Cardiac muscle cell (in vitro differentiated cells and primary cell): ENCODE measurements at places on chromosomes 4 and X. TPM values are rescaled to one million over a fixed set of nuclear protein-coding genes. Genes with fewer than 3 reads are reported as not detected.

Gene RTL3
- total RNA-seq = not detected in 2 replicates

Gene SOWAHD
- 0.95 and 1.3 TPM in 2 replicates for total RNA-seq

Gene TSPAN7
- 22.0 and 23.1 TPM in 2 replicates for total RNA-seq

Gene GASK1B
- 17.3 and 19.1 TPM in 2 replicates for total RNA-seq

Gene LDB2
- 7.4 and 12.4 TPM in 2 replicates for total RNA-seq

Gene DDX53
- total RNA-seq = not detected in 2 replicates

Gene BTC
- total RNA-seq = not detected in 2 replicates

Gene FAT1
- 82.3 and 98.1 TPM in 2 replicates for total RNA-seq

DNA sequence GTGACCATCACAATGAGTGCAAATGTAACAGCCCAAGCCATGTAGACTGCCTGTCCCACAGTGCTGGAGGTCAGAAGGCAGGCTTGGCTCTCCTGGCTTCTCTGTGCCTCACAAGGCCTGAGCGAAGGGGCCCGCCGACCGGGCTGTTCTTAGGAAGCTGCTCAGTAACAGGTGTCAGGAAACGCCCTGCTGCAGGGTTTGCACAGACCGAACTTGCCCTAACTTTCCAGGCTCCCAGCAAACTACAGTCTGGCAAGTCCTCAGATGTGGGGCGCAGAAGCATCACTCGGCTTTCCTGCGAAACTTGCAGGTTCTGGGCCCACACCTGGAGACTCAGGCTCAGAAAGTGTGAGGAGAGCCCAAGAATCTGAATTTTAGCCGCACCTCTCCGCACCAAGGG is 87.6 kb downstream of the CRMP1 start:
- H3K4me1 ChIP-seq = no peaks in the 10 kb centered on the region
- peaks cover 4% of the 10 kb centered on the region for H3K36me3 ChIP-seq
- no peaks in the 10 kb centered on the region for H3K27me3 ChIP-seq
- H3K4me3 ChIP-seq = no peak overlapping the region

DNA sequence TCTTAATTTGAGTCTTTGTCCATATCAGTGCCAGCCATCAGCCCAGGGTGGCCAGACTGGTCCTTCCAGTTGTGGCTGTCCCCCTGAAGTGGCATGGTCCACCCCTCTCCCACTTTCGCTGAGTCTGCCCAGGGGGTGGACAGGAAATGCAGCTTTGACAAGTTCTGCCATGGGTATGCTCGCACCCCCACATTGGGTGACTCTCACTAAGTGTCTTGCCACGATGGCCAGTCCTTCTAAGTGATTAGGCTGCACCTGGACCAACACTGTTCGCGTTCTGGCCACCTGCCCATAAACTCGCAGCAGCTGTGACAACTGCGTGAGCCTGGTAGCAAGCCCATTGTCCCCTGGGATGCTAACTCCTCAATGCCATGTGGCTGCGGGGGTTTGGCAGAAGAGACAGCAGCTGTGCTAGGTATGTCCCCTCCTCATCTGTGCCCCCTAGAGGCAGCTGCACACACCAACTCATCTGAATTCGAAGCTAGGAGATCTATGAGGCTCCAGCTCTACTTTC is 10.0 kb upstream of the LNX1 start:
- H3K27ac ChIP-seq = no peak overlapping the region
- no peaks in the 10 kb centered on the region for H3K27me3 ChIP-seq
- peaks cover 7% of the 10 kb centered on the region for H3K4me1 ChIP-seq
- H3K36me3 ChIP-seq = no peaks in the 10 kb centered on the region

GRCh38 chr4:152041295-152041694 is 280.5 kb upstream of the GATB start:
- no peaks in the 10 kb centered on the region for H3K36me3 ChIP-seq
- H3K4me3 ChIP-seq = no peak overlapping the region
- no peak overlapping the region for H3K27ac ChIP-seq
- no peaks in the 10 kb centered on the region for H3K27me3 ChIP-seq
- DNase-seq = no peak

DNA sequence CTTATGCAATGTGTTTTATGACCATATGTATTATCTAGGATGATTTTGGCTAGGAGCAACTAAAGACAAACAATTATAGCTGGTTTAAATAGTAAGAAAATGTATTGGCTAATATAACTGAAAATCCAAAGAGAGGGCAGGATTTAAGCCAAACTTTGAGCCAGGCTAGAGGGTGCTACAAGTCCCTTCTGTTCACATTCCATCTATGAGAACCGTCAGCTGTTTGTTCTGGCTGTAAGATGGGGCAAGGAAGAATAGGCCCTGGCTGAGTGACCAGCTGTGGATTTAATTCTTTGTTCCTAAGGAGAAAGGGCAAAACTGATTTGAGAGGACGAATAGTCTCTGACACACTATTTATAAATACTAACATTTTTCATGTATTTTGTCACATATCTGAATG is 79.2 kb upstream of the UGT8 start:
- no peak overlapping the region for H3K27ac ChIP-seq
- no peaks in the 10 kb centered on the region for H3K36me3 ChIP-seq
- no peaks in the 10 kb centered on the region for H3K4me1 ChIP-seq
- no peaks in the 10 kb centered on the region for H3K27me3 ChIP-seq
- no peak overlapping the region for H3K4me3 ChIP-seq

DNA sequence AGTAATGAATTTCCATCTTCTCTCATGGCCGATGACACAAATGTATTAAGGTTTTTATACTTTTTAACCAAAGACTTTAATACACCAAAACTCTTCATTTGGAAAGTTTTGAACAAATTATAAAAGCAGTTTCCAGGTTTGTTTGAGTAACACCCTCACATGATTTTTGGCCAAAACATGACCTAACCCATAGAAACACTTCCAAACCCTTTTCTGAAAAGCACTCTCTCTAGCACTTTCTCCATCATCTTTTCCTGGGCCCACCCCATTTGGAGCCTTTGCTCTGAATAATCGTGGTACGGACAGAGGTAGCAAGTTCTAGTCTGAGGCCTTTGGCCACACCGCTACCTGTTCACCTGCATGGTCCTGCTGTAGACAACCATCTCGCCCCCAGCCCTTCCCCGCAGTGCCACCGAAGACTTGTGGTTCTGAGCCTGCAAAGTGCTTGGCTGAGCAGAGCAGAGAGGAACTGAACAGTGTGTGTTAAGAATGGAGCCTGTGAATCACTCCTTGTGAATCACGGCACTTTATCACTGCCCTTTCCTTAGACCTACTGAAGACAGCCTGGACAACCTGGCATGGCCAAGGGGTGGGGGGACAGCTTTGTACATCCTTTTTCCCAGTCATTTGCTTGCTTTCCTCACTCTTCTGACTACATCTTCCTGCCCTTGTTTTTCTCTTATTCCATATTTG is 181.8 kb downstream of the PTTG2 start:
- H3K4me3 ChIP-seq = no peak overlapping the region
- DNase-seq = peak; percentile 63
- H3K27me3 ChIP-seq = no peaks in the 10 kb centered on the region
- no peaks in the 10 kb centered on the region for H3K36me3 ChIP-seq
- H3K27ac ChIP-seq = no peak overlapping the region

- H3K4me1 ChIP-seq = no peaks in the 10 kb centered on the region
- H3K4me3 ChIP-seq = no peak overlapping the region
- no peaks in the 10 kb centered on the region for H3K27me3 ChIP-seq
- H3K36me3 ChIP-seq = no peaks in the 10 kb centered on the region
- H3K27ac ChIP-seq = no peak overlapping the region
- DNase-seq = no peak
Observed at GRCh38 chr4:136025540-136025939, 1506.8 kb downstream of the PCDH18 start.

GRCh38 chrX:152573866-152574265 is 63.8 kb upstream of the GABRQ start:
- H3K27ac ChIP-seq = no peak overlapping the region
- no peaks in the 10 kb centered on the region for H3K36me3 ChIP-seq

DNA sequence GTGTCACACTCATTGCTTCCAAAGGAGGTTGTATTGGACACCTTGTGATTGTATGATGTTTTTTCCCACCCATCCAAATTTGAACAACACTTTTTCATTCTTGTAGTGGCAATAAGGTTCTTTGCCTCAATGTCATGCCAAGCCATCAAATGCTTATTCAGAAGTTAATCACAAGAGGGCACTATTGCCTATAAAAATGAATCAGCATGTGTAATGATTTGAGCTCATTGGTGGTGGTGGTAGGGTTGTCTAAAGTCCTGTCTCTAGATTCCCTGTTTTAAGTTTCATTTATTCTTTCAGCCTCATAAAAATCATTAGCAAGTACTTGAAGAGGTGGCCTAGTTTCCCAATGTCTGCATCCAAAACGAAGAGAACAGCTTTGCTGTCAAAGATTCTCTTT is 37.0 kb downstream of the IRS4 start:
- H3K27me3 ChIP-seq = no peaks in the 10 kb centered on the region
- H3K27ac ChIP-seq = peak overlapping the region; percentile 18
- no peak overlapping the region for H3K4me3 ChIP-seq

DNA sequence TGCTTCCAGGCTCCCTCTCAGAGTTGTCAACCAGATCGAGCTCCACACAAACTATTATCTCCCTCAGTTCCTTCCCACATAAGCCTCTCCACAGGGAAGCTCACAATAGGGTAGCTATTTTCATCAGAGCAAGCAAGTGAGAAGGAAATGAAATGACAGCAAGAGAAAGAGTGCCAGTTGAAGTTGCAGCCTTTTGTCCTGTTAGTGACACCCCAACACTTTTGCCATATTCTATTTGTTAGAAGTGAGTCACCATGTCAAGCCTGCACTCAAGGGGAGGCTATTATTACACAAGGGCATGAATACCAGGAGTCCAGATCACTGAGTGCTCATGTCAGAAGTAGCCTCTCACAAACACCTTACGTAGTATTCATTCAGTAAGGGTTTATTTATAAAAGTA is 266.3 kb upstream of the NOCT start:
- H3K27ac ChIP-seq = peak overlapping the region; percentile 67
- no peak overlapping the region for H3K4me3 ChIP-seq
- H3K27me3 ChIP-seq = no peaks in the 10 kb centered on the region
- DNase-seq = peak; percentile 31
- H3K36me3 ChIP-seq = no peaks in the 10 kb centered on the region

DNA sequence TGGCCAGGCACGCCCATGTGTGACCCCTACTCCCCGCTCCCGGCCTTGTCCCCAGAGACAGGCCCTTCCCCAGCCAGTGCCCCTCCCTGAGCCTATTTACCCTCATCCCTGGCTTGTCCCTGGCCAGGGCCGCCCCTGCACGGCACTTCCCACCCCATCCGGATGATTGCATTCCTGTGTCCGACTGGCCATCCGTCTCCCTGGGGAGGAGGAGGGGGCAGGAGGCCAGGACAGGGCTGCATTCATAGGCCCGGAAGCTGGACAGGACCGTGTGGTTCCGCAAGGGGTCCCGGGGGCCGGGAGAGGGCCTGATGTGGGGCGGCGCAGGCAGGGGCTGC is 22.8 kb downstream of the CTBP1 start:
- no peaks in the 10 kb centered on the region for H3K4me1 ChIP-seq
- H3K27ac ChIP-seq = no peak overlapping the region
- DNase-seq = no peak
- no peaks in the 10 kb centered on the region for H3K27me3 ChIP-seq
- H3K4me3 ChIP-seq = no peak overlapping the region

GRCh38 chr4:90960433-90960832 is 833.2 kb downstream of the CCSER1 start:
- no peaks in the 10 kb centered on the region for H3K36me3 ChIP-seq
- no peaks in the 10 kb centered on the region for H3K4me1 ChIP-seq
- H3K27ac ChIP-seq = no peak overlapping the region
- no peak overlapping the region for H3K4me3 ChIP-seq

DNA sequence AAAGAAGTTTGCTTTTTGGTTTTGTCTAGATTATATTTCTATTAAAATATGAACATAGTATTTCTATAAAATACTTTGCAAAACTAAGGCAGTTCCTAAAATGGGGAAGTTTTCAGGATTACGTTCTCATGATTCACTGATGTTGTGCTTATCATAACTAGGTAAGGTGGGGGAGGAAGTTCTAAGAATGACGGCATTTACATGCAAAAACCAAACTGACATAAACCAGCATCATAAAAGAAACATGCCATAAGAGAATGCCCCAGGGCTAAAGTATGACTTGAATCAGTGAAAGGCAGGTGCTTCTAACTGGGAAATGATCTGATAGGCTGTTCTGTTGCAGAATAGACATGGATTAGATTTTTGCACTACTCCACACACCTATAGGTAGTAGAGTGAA is 204.7 kb upstream of the JADE1 start:
- peaks cover 12% of the 10 kb centered on the region for H3K27me3 ChIP-seq
- H3K27ac ChIP-seq = no peak overlapping the region
- H3K4me1 ChIP-seq = no peaks in the 10 kb centered on the region
- H3K36me3 ChIP-seq = no peaks in the 10 kb centered on the region
- no peak overlapping the region for H3K4me3 ChIP-seq
- peak; percentile 20 for DNase-seq

DNA sequence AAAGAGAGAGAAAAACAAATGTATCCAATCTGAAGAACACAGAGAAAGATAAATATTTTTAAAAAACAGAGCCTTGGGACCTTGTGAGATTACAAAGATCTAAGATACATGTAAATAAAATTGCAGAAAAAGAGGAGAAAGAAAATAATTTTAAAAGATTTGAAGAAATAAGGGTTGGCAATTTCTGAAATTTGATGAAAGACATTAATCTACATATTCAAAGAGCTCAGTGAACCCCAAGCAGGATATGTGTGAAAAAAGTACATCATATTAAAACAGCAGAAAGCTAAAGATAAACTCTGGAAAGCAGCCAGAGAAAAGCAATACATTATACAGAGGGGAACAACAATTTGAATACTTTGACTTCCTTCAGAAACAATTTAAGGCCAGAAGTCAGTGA is 244.7 kb downstream of the ENOX2 start:
- peaks cover 41% of the 10 kb centered on the region for H3K4me1 ChIP-seq
- DNase-seq = no peak
- no peak overlapping the region for H3K27ac ChIP-seq
- no peaks in the 10 kb centered on the region for H3K27me3 ChIP-seq

- no peak for DNase-seq
- no peaks in the 10 kb centered on the region for H3K36me3 ChIP-seq
- H3K4me1 ChIP-seq = no peaks in the 10 kb centered on the region
Observed at GRCh38 chr4:84924434-84924833, 42.1 kb downstream of the WDFY3 start.

- H3K27ac ChIP-seq = no peak overlapping the region
- no peaks in the 10 kb centered on the region for H3K36me3 ChIP-seq
- DNase-seq = peak; percentile 34
- no peak overlapping the region for H3K4me3 ChIP-seq
- H3K27me3 ChIP-seq = no peaks in the 10 kb centered on the region
- no peaks in the 10 kb centered on the region for H3K4me1 ChIP-seq
Observed at GRCh38 chrX:134963041-134963440, 27.8 kb upstream of the SMIM10 start.
